ENCODE measurements at places on chromosomes 6 and 20.

DNA sequence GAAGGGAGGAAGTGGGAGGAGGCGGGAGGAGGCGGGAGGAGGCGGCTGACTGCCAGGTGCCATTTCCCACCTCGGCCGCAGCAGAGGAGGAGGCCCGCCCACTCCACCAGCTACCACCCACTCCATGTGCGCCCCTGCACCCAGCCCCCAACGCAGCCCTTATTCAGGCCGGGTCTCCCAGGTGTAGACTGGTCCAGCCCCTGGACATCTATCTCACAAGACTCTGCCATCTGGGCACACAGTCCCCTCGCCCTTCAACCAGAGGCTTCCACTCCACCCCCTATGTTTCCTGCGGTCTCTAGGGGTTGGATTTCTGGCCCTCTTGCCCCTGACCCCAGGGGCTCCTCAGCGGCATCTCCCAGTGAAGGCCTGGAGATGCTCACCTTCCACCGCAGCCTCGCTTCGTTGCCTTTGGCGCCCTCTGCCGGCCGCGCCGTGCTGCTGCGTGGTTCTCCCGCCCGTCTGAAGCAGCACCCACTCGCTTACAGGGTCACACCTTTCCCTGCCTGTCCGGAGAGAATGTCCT is 32.6 kb upstream of the FAM83D start:
- DNase-seq, result peak; percentile 85

GRCh38 chr6:168989421-168989820 is 264.2 kb downstream of the THBS2 start:
- DNase-seq, result no peak

DNA sequence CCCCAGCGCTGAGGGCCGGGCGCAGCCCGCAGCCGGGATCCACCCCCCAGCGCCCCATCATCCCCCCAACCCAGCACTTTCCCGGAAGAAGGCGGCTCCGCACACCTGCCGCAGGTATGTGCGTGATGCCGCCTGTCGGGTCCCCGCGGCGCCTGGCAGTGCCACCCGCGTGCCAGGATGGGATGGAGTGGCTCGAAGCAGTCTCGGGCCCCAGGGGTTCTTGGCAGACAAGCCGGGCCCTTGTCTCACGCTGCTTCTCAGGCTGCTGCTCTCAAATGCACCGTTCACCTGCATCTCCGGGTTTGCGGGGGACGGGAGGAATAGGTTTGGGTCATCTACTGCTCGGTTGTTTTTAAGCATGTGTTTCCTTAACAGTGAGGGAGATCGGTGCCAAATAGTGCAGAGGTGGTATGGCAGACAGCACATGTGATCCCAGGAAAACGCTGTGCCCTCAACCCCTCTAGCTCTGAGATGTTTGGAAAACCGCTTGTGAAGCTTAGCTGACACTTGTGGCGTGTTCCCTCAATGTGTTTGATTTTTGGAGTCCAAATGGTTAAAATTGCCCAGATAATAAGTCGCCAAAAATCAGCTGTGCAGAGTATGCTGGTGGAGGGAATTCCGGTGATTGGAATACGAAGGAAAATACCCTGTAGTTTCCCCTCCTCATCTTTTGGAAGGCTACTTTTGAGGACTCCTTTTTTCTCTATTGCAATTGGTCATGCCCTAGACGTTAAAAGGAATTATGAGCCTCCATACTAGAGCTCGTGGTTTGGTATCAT is 926 bp downstream of the MYLIP start:
- DNase-seq, result no peak

DNA sequence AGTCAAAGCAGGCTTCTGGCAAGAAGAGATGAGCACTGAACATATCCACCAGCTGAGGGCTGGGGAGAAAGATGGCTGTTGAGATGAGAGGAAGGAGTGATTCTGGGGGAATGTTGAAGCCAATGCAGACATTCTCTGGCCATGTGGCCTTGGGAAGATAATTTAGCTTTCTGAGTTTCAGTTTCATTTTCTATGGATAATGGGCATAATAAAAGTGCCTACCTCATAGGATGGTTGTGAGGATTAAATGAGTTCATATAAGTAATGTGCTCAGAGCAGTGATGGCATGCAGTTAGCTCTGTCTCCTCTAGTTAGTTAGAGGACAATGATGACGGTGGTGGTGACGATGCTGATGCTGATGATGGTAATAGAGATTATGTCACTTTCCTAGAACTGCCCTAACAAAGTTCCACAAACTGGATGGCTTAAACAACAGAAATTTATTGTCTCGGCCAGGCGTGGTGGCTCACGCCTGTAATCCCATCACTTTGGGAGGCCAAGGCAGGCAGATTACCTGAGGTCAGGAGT is 18.5 kb upstream of the KCNK5 start:
- DNase-seq, result no peak

- DNase-seq, result no peak
These were observed 50.9 kb downstream of the CYP24A1 start for GRCh38 chr20:54122681-54123586.

GRCh38 chr6:139452148-139452876 is 77.9 kb upstream of the CITED2 start:
- DNase-seq, result no peak

- no peak for DNase-seq
These were observed 306.0 kb downstream of the TENT5A start for GRCh38 chr6:81446509-81446908.

GRCh38 chr20:24959591-24960301 is 10.7 kb downstream of the CST7 start:
- DNase-seq, result no peak

DNA sequence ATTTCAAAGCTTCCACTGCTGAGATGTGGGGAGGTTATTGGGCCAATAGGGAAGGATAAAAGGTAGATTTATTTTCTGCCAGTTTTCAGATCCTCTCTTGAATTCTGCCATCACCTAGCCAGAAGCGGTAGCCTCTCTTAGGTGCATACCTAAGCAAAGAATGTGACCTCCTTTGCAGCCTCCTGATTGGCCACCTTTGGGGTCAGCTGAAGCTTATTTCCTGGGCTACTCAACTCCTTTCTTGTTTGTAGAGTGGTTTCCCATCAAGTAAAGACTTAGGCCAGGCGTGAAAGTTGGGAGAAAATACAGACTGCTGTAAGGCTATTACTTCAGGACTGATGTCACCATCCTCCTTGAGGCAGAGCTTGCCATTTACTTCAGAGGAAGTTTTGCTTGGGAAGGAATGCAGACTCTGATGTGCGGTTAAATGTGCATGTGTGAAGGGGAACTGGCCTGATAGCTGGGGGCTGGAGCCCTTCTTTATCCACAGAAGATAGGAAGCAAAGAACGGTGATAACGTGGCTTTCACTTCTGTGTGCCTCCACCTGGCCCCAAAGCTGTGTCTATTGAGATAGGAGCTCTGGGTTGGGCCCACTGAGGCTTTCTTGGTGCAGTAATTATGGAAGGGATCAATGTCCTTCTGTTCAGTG is 70.1 kb downstream of the TRMT11 start:
- no peak for DNase-seq

- DNase-seq, result no peak
These were observed 6.5 kb upstream of the ROS1 start for GRCh38 chr6:117432273-117432672.

GRCh38 chr6:4344317-4344899 is 209.0 kb upstream of the ECI2 start:
- no peak for DNase-seq

DNA sequence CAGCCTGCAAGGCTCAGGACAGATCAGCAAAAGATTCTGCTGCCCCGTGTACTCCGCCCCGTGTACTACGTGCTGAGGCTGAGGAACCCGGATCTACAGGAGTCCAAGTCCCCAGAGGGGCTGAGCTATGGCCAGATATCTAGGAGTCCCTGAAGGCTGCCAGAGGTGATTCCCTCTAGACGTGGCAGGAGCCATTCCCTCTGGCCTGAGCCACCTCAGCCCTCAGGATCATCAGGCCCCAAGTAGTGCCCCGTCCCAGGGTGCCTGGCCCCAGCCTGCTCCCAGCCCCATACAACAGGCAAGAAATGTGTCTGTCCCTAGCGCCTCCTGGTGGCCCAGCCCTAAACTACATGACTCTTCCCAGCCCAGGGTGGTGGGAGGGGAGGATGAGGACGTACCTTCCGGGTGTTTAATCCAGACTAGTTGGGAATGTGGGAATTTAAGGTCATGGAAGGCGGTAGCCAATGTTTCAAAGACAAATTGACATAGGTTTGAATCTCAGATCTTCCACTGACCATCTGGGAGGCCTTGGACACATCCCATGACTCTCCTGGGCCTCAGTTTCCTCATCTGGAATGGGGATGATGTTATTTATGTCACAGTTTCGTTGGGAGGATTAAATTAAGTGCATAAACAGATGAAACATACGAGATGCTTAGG is 49.4 kb upstream of the PTPN1 start:
- peak; percentile 80 for DNase-seq

DNA sequence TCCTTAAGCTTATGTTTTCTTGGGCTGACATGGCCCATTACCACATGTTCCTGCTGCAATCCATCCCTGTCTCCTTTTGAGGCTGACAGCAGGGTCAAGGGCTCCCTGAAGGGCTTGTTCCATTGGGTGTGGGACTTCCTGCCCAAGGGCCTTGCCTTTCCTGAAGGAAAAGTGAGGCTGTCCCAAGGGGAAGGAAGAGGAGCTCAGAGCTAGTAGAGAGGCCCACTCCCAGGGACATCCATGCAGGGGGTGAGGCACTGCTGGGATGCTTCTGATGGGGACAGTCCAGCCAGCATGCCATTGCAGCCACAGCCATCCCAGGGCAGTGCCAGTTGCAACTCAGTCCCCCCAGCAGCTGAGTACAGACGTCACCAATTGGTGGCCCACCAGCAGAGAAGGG is 138.4 kb upstream of the FOXA2 start:
- no peak for DNase-seq
